ENCODE measurements at places on chromosomes 16 and 17.

- DNase-seq, result no peak
These were observed 38.2 kb downstream of the KSR1 start for GRCh38 chr17:27494192-27495091.

- DNase-seq, result no peak
These were observed 61.5 kb downstream of the MYOCD start for GRCh38 chr17:12727076-12727760.

DNA sequence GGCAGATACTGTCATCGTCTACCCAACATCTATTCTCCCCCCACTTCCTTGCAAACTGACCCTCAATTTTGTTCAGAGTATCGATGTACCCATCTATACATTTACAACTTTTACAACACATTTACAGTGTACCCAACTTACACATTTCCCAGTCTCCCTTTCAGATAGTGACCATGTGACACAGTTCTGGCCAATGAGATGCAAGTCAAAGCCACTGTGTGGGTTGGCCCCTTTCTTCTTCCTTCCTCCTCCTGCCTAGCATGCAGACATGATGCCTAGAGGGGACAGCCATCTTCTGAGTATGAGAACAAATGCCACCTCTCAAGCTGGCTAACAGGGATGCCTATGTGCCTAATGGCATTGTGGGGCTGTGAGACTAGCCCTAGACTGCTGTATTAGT lies 11.3 kb upstream of the NFAT5 start:
- no peak for DNase-seq

GRCh38 chr16:75647112-75647491 lies 363 bp downstream of the KARS1 start:
- DNase-seq, result no peak

- DNase-seq, result no peak
These were observed 29.7 kb downstream of the MPP2 start for GRCh38 chr17:43877451-43878155.

DNA sequence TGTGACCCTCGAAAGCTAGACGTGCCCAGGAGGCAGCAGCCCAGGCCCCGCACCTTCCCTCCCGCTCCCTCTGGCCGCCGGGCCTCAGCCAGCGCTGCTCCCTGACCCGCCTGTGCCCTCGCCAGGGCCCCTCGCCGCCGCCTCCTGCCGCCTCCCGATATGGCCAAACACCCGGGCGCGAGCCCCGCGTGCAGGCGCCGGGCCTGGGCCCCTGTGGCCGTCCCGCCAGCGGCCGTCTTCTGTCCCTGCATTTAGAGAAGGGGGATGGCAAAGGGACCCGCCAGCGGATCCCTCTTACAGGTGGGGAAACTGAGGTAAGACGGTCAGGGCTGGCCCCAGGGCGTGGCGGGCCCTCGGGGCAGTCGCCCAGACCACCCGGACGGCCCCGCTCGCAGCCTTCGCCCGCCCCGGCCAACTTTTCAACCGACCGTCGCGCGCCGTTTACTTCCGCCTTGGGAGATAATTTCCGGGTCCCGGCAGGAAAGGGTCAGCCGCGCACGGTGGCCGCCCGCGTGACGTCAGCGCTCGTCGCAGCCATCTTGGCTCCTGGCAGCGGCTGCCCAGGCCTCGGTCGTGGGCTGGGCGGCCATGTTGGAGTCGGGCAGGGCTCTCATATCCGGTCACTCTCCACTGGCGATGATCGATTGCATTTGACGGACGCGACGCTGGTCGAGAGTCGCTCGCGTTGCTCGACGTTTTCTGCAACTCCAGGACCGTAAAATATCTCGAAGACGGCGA lies 7.0 kb upstream of the GNG13 start:
- DNase-seq, result peak; percentile 68

DNA sequence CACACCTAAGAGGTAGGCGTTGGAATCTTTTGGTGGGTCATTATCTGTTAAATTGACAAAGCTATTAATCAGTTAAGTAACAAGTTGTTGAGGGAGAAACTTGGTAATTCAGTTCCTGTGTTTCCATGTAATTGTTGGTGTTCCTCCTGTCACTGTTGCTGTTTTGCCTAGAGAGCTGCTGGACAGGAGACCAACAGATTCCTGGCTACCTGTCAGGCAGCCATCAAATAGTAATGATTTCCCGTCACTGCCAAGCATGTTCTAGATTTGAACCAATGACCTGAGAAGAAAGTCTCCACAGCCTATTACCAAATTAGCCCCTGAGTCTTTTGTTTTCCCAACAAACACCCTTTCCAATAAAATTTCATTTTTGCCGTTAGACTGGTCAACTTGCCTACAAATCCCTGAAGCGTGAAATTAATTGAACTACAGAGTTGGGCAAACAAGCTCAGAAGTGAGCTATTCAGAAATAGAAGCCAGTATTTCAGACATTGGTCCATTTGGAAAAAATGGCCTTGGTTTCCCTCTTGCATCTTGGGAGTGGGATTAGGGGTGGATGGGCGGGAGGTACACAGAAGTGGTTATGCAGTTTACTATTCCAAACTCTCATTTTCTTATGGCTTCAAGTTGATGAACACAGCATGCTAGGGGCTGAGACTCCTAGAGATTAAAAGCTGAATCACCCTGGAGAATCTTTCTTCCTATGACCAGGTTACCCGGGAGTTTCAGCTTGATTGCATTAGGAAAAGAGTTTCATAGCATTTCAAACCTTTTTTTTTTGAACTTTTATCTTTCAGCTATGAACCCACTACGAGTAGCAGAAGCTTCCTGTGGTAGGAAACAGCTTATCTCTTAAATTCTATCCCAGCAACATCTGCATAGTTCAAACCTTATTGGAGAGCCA lies 262.8 kb upstream of the MAF start:
- no peak for DNase-seq

DNA sequence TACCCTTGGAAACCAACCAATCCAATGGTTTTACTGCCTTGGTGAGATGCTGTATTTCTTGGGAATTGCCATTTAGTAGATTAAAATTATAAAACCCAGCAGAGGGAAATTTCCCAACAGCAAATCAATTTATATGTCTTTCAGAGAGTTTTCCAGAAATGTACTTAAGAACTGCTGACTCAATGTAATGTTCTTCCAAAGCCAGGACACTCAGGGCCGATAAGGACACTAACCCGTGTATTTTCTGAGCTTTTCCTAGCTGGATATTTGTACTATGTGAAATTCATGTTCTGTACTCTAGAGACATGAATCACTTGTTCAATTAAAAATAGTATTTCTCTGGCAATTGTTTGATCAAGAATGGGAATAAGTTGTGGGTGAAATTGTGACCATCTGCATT lies 121.4 kb downstream of the KCNJ2 start:
- no peak for DNase-seq

DNA sequence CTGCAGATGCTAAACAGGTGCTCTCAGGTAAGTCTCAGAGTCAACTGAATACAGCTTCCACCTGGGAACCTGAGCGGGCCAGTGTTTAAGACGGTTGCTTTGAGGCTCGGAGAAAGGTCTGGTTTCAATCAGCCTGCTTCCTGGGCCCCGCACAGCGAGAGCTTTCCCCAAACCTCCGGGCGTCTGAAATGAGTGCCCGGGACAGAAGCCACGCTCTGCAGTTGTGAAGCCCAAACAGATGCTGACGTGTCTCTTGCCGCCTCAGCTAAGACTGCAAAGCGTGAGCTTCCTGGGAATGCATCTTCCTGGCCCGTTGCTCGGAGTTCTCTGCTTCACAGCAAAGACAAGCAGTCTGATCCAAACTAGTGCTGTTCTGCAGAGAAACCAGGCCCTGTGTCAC lies 36.7 kb downstream of the PLXDC1 start:
- DNase-seq, result no peak

DNA sequence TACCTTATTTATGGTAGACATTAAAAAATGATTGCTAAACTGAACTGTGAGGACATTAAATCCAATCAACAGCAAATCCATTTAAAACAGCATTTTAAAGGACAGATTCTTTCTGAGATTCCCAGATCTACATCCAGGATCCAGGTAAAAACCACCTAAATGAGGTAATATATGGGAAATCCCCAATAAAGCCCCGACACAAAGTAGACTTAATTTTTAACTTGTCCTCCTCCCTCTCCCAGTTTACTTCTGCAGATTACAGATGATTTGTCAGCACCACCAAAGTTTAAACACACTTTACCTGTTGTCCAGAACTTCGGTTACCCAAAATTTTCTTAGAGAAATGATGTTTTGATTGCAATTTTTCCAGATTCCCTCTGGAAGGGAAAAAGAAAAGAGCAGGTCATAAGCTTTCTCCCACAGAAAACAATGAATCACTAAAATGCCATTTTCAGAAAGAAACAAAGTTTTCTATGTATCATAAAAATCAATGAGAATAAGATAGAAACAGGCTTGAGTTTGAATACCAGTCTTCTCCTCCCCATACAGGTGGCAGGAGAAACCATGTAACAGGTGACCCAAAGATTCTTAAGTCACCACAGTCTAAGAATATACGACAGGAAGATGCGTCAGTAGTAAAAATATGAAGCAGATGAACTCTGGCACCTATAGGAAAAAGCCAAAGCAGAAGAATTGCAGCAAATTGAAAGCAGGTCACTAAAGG lies 22.8 kb downstream of the GJC1 start:
- DNase-seq, result no peak

DNA sequence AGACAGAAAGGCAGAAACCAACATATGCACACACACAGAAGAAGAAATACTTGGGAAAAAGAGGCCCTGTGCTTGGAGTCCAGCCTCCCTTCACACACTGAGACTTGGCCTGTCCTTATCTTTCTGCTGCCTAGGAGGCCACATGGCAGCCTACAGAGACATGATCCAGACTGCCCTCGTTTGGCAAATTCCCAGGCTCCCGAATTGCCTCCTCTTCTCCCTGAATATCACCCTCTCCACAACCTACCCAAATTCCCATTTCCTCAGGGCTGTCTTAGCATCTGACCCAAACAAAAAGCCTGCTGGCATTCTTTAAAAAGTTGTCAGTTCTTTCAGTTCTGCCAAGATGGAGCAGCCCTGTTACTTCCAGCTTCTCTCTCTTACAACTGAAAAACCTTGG lies 59.8 kb downstream of the DNAH17 start:
- DNase-seq, result no peak

- no peak for DNase-seq
These were observed 14.7 kb downstream of the ALOX15B start for GRCh38 chr17:8053600-8053999.

DNA sequence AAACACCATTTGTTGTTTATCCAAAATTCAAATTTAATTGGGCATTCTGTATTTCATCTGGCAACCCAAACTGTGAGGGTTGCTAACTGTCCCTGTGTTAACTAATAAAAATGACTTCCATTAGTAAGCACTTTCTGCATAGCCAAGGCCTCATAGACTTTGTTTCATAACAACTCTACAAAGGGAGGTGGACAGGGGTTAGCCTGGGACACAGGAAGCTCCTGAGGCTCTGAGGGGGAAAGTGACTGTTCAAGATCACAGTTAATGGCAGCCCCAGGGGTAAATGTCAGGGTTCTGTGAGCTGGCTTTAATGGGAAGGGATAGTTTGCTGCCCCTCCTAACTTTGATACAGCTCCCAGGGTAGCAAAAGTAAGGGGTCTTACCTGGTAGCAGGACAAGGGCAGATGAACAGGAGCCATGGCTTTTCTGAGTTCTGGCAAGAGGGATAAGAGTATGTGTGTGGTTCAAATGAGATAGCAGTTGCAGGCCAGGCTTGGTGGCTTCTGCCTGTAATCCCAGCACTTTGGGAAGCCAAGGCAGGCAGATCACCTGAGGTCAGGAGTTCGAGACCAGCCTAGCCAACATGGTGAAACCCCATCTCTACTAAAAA lies 2.2 kb downstream of the HEATR9 start:
- DNase-seq, result no peak

- no peak for DNase-seq
These were observed 535.4 kb downstream of the CDH8 start for GRCh38 chr16:61500851-61501250.

DNA sequence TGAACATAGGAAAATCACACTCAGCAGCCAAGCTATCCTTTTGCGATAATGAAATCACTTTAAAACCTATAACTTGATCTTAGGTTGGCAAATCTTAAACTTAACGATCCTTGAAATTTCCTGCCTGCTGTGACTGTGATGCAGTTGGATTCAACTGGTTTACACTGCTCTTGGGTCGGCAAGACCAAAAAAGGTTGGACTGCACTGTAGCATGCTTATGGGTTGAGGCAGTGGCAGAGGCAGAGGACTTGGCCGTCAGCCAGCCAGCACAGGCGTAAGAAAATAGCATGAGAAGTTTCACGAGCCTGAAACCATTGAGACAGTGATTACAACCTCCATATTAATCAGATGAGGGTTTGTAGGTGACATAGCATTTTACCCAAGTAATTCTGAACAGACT lies 21.4 kb downstream of the WSB1 start:
- no peak for DNase-seq

- DNase-seq, result no peak
These were observed 10.9 kb downstream of the SLC35G3 start for GRCh38 chr17:35183332-35183731.

GRCh38 chr17:81858170-81858966 lies 2.0 kb downstream of the P4HB start:
- no peak for DNase-seq

DNA sequence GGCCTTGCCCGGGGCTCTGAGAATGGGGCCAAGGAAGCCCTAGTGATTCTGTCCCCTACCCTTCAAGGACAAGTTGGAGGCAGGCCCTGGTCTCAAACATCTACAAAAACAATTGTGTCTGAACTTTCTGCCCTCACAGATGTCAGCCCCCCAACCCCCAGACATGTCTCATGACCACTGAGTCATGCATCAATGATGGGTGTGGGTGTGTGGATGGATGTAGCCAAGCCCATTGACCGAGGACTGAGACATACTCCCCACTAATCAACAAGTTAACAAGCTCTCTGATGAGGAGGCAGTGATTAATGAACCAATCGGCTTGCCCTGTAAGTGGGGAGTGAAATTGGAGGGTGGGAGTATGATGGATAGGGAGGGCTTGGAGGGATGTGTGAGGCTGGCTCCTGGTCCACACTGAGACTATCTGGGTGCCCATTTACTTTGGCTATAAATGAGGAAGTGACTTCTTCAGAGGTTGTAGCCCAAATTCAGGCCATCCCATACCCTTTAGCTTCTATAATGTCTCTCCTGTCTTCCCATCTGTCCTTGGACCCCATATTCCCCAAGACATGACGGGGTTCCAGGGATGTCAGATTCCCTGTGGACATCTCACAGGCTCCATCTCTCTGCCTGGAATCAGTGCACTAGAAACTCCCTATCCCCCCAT lies 97.1 kb upstream of the TMEM97 start:
- no peak for DNase-seq

- no peak for DNase-seq
These were observed 17.9 kb downstream of the MYO18A start for GRCh38 chr17:29162082-29162908.

DNA sequence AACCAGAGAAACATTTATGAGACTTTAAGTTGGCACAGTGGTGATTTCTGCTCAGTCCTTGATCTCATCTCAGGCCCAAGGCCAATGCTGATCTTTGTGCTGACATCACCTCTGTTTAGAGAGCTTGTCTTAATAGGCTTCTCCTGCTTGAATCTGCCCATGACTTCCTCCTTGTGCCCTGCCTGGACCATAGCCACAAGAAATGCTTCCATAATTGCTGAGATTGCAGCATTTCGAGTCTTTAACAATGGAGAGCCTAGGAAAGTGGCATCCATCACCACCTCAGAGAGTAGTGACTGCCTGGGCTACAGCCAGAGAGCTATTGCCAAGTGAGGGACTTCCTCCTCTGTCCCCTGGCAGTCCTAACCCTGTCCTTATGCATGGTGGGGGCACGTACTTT lies 25.1 kb upstream of the MMP2 start:
- DNase-seq, result no peak

GRCh38 chr17:33090806-33091205 lies 99.2 kb downstream of the SPACA3 start:
- DNase-seq, result no peak

GRCh38 chr17:44304651-44305050 lies 3.8 kb upstream of the RUNDC3A start:
- DNase-seq, result no peak

GRCh38 chr16:10949424-10949970 lies 5.1 kb downstream of the CLEC16A start:
- DNase-seq, result peak; percentile 91

All from GM12878 (cell line).